Airway epithelial cell (primary cell): ENCODE measurements at places on chromosomes 3 and 15. TPM values are rescaled to one million over a fixed set of nuclear protein-coding genes. Genes with fewer than 3 reads are reported as not detected.

Gene PLA1A
- total RNA-seq: not detected in 2 replicates

Gene ZIC1
- not detected in 2 replicates for total RNA-seq

Gene PAK2
- total RNA-seq: 22.9 and 31.1 TPM in 2 replicates

Gene SPINK8
- total RNA-seq: not detected in 2 replicates

Gene CPNE9
- not detected in 2 replicates for total RNA-seq

Gene CSTA
- total RNA-seq: 1,450 and 1,557 TPM in 2 replicates

Gene FBXL2
- 10.0 and 11.6 TPM in 2 replicates for total RNA-seq

Gene GP5
- total RNA-seq: not detected in 2 replicates

Gene PRR20G
- total RNA-seq: not detected in 2 replicates

Gene NCEH1
- 8.7 and 12.7 TPM in 2 replicates for total RNA-seq
